Left renal pelvis (tissue), 4 donors: ENCODE measurements at places on chromosomes 16 and 17.

DNA sequence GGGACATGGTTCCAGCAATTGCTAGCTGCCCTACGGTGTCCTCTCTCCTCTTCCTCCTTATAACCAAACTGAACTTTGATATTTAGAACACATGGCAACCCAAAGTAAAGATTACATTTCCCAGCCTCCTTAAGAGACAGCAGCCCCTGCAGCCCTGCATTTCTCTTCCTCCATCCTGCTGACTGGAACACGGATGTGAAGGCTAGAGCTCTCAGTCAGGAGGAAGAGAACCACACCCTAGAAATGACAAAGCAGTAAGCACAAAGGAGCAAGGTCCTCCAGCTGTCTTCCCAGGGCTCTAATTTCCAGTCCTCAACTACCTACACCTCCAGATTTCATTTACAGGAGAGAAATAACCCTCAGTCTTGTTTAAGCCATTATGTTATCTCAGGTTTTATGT lies 10.9 kb downstream of the DYNC1LI2 start:
- DNase-seq: no peak

DNA sequence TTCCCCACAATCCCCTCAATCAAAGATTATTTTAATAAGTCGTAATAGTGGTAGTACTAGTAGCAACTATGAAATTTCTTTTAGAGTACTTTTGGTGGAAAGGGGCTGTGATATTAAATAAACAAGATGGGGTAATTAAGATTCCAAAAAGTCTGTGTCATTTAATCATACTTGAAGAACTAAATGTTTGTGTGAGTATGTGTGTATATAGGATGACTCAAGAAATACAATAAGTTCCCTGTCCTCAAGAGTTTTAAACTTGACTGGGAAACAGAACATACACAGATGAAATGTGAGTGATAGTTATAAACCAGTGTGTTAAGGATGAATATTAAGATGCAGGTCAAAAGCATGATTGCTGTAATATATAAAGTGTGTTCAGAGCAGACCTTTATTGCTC lies 2.3 kb downstream of the ALDH3A2 start:
- no peak for DNase-seq

- DNase-seq: no peak
Measured at GRCh38 chr17:63364387-63364786, 81.7 kb downstream of the CYB561 start.

- DNase-seq: no peak
Measured at GRCh38 chr16:49937886-49938285, 82.0 kb upstream of the ZNF423 start.

GRCh38 chr17:7111784-7112509 lies 2.7 kb downstream of the ASGR2 start:
- DNase-seq: no peak

DNA sequence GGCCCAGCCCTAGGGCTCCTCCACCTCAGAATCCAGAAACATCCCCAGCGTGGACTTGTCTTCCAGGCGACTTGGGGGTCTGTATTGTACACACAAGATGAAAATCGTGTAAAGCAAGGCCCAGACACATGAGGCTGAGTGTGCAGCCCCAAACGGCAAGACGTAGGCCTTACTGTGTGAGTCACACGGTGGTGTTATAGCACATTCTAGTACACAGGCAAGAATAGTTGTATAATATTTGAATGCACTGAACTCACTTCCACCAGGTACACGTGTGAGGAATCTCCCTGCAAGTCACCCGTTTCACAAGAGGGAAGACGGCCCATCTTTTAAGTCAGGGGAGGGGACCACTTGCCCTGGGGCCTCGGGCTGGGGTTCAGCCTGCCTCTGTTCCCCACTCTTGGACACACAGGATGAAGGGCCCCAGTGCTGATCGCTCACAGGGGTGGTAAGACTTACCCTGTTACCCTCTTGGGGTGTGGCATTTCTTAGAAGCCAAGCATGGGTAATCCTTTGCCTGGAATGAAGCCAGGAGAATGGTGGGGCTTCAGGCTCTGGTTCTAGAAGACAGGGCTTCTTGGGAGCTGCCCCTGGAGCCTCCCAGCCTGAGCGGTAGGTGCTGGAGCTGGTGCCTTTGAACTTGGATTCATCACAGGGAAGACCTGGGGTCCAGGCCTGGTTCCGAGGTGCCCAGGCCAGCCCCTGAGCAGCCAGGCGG lies 71.3 kb downstream of the SREBF1 start:
- DNase-seq: no peak

GRCh38 chr17:44318077-44318892 lies 6.3 kb downstream of the SLC25A39 start:
- DNase-seq: no peak

GRCh38 chr17:75288359-75288758 lies 874 bp downstream of the SLC25A19 start:
- DNase-seq: no peak

GRCh38 chr16:57555831-57556230 lies 13.4 kb downstream of the ADGRG5 start:
- DNase-seq: no peak

GRCh38 chr16:57347858-57348257 lies 10.7 kb upstream of the CCL22 start:
- no peak for DNase-seq

GRCh38 chr16:85458968-85459367 lies 154.2 kb upstream of the GSE1 start:
- no peak for DNase-seq

- DNase-seq: no peak
Measured at GRCh38 chr17:78991017-78991738, 11.5 kb upstream of the LGALS3BP start.

GRCh38 chr17:50661795-50662391 lies 27.2 kb downstream of the ABCC3 start:
- DNase-seq: no peak
